ENCODE measurements at places on chromosomes 7 and 10.

DNA sequence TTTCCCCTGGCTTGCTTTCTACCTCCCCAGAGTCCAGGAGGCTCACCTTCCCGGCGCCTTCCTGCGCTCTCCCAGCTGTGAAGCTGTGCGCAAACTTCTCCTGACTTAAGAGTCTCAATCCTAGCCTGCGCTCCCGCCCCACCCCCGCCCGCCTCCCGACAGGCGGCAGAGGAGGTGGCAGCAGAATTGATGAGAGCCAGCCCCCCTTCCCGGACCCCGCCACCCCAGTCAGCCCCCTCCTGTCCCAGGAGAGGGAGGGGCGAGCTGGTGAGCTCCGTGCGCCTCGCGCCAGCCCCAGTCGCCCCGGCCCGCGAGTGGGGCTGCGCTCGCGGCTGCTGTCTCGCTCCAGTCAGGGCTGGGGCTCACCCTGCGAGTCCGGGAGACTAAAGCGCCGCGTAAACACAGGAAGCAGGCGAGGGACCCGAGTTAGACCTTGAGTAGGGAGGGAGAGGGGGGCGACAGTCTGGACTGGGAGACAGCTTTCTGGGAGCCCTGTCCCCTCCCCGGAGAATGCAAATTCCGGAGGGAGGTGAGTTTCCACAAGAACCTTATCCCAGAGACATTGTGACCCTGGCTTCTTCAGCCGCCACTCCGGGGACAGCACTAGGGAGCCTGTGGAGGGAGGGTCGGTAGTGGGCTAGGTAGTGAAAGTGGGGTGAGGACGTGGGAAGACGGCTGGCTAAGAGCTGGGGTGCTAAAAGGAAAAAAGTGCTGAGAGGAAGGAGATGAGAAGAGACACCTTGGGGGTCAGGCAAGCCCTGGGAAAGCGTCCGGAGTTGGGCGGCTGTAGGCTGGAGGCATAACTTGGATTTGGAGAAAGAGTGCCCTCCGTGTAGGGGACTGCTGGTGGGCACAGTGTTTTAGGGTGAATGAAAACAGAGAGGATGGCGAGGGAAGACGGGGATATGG is at the start of gene CALCR:
Gene CALCR (minus strand): TSS at position 79 of the 909 bp plus-strand sequence. CDS start 87,743 bp downstream, outside the sequence.
- DNase-seq = no peak

GRCh38 chr7:26372704-26373103 is 81.0 kb downstream of the SNX10 start:
- no peak for DNase-seq

GRCh38 chr10:100661520-100661919 is 83.9 kb upstream of the PAX2 start:
- DNase-seq = no peak

GRCh38 chr7:70380421-70381015 is 751.4 kb upstream of the GALNT17 start:
- DNase-seq = no peak

DNA sequence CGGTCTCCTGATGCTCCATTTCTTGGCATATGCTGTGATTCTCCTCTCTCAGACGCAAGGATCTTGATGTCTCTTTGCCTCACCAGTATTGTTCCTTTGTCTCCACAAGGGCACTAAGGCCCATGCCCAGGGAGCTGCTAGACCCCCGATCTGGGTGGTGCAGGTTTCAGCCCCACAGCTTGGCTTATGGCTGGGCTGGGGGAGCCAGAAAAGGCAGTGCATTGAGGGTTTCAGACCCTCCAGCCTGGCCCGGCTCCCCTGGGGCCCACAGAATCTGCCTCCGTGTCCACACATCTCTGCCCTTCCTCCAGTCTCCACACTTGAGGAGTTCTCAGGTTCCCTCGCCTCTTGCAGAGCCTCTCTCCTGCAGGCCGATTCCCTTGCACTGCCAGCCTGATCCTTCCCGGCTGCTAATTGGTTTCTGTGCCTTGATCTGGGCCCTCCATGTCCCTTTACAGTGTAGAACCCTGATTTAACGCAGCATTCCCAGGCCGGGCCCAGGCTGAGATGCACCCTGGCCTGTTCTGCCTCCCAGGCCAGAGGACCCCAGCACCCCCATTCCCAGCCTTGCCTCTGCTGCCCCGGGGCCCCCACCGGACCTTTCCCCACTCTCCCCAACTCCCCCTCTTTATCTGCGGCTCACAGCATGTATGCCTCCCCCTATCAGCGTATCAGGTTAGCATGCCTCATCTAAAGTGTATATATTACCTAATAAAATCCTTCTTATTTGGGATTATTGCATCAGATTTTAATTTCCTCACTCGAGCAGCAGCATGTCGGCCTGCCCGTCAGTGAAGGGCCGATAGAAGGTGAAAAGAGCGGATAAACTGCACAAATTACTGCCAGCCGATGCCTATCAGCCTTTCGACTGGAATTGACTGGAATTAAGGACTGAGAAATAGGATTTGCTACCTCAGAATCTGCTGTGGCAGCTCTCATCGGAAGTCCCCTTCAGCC is 145.7 kb downstream of the C10orf105 start:
- DNase-seq = no peak

GRCh38 chr7:111783854-111784253 is 221.6 kb upstream of the IMMP2L start:
- DNase-seq = no peak

DNA sequence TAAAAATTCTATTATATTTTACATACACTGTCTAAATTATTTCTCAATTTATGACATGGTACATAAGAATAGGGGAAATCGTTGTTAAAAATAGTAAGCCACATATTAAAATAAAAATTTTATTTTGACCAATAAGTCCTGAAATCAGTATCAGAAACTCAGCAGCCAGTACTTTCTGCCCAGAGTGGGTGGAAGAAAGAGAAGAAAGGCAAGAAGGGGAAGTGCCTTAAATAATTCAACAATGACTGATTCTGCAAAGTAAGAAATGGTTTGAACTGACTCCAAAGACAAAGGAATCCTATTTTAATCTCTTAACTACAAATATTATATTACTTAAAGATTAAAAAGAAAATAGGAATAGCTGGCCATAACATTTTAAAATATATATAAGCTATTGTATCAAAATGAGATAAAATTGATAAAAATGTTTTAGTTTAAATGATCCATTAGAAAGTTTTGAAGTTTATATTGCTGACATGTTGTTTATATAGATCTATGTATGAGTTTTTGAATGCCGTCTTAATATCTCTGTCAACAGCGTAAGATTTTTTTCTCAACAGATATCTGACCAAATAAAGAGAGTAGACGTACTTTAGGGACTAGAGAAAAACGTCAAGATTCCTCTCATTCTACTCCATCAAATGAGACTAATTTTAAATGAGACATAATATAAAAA is 30.2 kb upstream of the NRCAM start:
- no peak for DNase-seq

GRCh38 chr7:41002741-41003610 is 699.9 kb downstream of the INHBA start:
- no peak for DNase-seq

GRCh38 chr10:120575411-120575810 is 118.4 kb downstream of the PLPP4 start:
- no peak for DNase-seq

GRCh38 chr7:54729107-54729506 is 29.9 kb downstream of the SEC61G start:
- DNase-seq = no peak

GRCh38 chr10:73965890-73966768 is 31.8 kb upstream of the VCL start:
- no peak for DNase-seq

DNA sequence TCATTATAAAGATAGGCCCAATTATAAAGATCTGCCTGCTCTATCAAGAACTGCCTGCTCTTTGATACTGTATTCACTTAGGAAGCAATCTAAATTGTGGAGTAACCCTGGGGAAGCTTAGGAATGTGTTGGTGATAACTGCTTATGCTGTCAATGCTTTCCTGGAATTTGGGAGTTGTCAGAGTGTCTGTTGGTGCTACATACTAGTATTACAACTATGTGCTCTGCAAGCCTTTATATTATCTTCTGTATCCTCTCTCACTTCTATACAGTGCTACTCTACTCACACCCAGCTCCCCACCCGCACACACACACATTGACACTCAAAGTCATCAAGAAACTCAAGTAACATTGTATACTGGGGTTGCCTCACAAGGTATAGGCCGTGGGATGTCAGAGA is 6.1 kb downstream of the ZNF277 start:
- no peak for DNase-seq

- no peak for DNase-seq
Measured at GRCh38 chr7:37108615-37109014, 340.0 kb downstream of the ELMO1 start.
